ENCODE measurements at places on chromosomes 7 and 10.

DNA sequence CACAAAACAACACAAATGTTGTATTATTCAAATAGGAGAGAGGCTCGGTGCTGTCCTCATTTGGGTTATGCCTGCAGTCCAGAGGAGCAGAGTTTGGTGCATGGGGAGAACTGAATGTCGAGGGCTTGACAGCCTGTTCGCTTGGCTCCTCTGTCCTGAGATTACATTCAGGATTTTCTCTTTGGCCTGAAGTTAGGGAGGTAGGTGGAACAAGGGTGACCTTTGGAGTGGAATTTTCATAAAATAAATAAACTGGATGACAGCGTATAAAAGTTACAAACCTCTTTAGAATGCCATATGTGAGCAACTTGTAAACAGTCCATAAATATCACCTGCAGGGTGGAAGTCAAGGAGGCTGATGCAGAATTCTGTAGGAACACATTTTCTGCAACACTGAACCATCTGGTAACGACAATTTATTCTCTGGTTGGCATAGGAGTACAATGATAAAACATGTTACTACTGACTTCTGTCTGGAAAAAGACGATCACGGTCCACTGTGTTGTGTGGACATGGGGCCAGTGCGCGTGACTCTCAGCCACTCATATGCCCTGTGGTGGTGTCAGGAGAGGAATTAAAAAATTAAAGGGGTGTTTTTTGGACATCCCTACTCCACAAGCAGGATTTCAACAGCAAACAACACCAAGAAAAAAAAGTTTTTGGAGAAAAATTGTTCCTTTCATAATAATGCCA lies 33.2 kb downstream of the NRP1 start:
- no peak for DNase-seq

DNA sequence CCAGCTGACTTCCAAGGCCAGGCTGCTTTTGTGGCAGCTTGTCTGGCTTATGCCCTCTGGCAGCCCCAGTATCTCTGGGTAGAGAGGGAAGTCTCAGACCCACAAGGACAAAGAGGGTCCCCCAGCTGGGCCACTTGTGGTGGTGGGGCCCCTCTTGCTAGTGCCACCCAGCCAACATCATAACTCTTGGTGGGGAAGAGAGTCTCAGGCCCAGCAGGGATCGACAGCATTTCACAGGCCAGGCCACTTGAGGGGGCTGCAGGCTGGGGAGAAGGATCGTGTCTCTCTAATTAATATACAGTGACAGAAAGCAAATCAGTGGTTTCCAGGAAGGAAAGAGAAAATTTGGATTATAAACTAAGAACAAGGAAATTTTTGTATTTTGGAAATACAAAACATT lies 76.0 kb downstream of the TYW1B start:
- no peak for DNase-seq

DNA sequence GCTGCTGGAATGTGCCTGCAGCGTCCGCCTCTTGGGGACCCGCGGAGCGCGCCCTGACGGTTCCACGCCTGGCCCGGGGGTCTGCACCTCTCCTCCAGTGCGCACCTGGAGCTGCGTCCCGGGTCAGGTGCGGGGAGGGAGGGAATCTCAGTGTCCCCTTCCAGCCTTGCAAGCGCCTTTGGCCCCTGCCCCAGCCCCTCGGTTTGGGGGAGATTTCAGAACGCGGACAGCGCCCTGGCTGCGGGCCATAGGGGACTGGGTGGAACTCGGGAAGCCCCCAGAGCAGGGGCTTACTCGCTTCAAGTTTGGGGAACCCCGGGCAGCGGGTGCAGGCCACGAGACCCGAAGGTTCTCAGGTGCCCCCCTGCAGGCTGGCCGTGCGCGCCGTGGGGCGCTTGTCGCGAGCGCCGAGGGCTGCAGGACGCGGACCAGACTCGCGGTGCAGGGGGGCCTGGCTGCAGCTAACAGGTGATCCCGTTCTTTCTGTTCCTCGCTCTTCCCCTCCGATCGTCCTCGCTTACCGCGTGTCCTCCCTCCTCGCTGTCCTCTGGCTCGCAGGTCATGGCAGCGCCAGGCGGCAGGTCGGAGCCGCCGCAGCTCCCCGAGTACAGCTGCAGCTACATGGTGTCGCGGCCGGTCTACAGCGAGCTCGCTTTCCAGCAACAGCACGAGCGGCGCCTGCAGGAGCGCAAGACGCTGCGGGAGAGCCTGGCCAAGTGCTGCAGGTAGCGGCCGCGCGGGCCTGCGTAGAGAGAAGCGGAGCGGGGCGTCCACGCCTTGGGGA lies 645 bp downstream of the SLC26A4 start:
- no peak for DNase-seq

DNA sequence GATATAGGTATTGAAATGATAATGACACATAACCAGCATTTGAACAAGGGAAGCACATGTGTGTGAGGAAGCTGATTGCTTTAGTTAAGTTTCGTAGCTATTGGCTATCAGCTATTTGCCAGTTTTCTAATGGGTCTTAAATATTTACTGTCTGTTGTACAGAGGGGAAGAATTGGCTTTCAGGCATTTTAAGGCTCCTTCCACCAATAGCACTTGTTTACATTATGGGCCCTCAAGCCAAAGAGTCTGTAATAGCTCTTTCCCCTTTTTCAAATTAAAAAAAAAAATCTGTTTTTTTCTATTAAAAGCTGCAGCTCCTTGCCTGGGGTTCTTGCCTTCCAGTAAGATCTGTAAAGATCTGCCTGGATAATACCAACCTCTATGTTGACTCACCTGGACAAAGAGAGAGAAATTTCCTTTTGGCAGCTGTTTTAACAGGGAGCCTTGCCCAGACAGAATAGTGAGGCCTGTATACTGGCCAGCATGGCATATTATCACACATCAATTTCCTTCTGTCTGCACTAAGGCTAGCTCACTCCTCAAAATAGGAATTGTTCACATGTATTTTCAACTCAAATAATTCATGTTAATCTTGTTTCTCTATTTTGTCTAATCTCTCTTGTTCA lies 104.7 kb upstream of the LRGUK start:
- DNase-seq: no peak

- DNase-seq: no peak
Observed at GRCh38 chr10:77834943-77835668, 91.4 kb downstream of the DLG5 start.
